Stimulated activated CD4-positive, alpha-beta T cell treated with anti-CD3 and anti-CD28 coated beads, Interleukin-1b, Interleukin-23, amount 100 ng/mL, for 48 hours (primary cell): ENCODE measurements at places on chromosomes 1 and 21.

DNA sequence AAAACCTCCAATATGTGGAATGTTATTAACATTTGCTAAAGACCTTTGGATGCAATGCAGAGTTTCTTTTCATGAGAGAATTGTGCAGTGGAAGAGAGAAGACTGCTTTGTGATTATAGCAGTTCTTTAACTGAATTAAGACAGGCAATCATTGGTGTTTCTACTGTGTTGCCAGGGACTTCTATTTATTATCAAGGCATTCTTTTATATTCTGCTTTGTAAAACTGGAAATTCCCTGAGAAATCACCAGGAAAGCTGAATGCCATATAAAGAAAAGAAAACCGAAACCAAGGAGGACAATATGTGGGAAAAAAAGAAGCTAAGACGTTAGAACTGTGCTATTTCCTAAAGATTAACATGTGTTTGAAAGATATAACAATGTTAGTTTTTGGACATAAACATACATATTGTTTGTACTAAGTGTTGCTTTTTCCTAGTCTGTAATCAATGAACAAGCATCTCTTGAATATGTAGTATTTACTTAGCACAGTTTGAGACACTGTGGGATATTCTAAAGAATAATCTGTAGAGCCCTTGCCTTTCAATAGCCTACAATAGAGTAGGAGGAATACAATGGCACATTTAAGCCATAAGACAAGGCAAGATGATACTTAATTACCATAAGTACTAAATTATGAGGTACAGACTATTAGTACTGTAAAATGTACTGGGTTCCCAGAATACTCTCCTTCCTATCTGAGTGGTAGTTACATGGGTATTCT lies 47.1 kb downstream of the EXTL2 start:
- no peak for DNase-seq

GRCh38 chr21:45821315-45821962 lies 160.1 kb upstream of the COL6A1 start:
- no peak for DNase-seq

GRCh38 chr1:23475134-23475628 lies 8.8 kb downstream of the ASAP3 start:
- DNase-seq = no peak

DNA sequence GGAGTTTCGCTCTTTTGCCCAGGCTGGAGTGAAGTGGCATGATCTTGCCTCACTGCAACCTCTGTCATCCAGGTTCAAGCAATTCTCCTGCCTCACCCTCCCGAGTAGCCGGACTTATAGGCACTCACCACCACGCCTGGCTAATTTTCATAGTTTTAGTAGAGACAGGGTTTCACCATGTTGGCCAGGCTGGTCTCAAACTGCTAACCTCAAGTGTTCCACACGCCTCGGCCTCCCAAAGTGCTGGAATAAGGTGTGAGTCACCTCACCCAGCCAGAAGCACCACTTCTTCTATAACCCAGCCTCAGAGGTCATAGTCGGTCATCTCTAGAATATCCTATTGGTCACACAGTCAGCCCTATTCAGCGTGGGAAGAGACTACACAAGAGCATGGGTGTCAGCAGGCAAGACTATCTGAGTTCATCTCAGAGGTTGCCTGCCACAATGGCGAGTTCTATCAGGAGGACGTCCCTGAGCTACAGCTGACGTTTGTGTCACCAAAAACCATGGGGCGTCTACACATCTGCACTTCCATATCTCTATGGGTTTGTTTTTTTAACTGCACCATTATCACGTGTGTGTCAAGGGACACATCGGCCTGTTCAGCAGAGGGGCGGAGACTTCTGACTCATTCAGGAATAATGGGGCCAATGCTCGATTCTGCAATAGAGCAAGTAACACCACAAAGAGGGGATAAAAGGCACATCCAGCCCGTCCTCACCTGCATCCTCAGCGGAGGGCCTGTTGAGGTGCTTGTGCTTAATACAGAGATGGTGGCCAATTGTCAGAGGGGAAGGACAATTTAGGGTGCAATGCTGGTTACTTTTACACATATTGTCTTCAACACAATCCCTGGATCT lies 256.3 kb upstream of the IRF2BP2 start:
- no peak for DNase-seq

- no peak for DNase-seq
These were observed 28.5 kb downstream of the MAP3K21 start for GRCh38 chr1:233355841-233356704.
